NCI-H187 treated with DMSO at 0.1 percent for 48 hours (cell line): ENCODE measurements at places on chromosomes 6 and 20.

DNA sequence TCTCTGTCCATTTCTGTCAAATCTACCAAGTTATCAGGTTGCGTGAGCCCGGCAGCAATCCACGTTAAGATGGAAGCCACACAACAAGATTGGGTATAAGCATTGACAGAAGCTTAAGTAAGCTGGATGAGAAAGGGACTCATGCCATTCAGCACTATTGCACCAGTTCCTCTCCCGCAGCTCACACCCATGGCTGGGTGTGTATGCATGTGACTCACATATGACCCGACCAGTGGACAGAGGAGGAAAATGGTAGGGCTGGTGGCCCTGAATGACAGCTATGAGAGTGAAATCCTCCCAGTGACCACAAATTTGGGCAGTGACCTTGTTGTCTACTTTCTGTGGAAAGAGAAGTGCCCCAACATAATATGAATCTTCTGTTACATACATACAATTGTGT lies 113.5 kb downstream of the OTOR start:
- DNase-seq: no peak

DNA sequence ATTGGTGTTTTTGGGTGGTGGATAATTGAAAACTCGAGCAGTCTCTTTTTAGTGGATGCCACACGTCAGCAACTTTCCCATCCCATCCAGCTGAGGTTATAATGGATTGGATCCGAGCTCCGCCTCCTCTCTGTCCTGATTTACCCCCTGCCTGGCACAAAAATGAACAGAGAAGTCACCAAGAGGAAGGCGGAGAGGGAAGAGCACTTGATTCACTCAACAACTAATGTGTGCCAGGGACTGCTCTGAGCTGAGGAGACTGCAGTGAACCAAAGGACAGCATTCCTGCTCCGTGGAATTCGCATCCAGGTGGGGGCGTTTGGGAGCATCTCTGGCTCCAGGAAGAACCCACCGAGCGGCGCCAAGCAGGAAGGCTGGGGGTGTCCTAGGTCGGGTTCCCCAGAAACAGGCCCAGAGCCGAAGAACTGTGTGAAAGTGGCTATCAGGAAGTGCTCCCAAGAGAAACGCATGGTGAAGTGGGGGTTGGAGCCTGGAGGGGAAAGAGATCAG lies 95.8 kb upstream of the NAA20 start:
- no peak for DNase-seq

GRCh38 chr6:18380851-18381250 lies 6.3 kb upstream of the RNF144B start:
- no peak for DNase-seq

GRCh38 chr6:10518557-10519407 lies 2.4 kb upstream of the GCNT2 start:
- DNase-seq: no peak

DNA sequence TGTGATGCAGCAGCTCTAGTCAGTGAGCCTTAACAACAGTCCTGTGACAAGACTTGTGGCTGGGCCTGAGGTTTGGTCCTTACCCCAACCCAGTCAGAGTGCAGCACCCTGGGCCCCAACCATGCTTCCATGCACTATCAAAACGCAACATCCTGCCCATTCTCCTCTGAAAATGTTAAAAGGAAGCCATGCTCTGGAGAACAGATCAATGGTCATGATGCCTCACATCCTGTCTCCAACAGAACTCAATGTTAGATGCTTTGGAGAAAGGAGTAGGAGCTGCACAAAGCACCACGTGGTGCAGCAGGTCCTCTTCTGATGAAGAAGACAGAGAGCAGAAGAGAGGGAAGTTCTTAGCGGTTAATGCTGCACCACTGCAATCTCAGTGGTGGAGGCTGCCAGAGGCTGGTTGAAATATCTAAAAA lies 41.9 kb downstream of the TRAM2 start:
- no peak for DNase-seq

DNA sequence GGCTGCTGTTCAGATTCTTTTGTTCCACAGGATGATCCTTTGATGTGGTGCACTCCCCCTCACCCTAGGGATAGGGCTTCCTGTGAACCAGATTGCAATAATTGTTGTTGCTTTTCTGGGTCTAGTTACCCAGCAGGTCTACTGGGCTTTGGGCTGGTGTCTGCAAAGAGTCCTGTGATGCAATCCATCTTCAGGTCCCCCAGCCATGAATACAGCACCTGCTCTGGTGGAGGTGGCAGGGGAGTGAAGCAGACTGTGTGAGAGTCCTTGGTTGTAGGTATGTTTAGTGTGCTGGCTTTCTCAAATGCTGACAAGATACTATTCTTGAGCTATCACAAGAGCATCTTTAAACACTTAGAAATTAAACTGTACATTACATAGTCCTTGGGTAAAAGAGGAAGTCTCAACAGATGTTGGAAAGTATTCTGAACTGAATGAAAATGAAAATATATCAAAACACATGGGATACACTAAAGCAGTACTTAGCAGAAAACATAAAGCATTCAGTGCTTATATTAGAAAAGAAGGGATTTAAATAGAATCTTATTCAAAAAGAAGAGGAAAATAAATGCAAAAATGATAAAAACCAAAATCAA lies 49.1 kb upstream of the CCR6 start:
- DNase-seq: no peak

GRCh38 chr6:46370622-46371021 lies 120.6 kb downstream of the RCAN2 start:
- no peak for DNase-seq

DNA sequence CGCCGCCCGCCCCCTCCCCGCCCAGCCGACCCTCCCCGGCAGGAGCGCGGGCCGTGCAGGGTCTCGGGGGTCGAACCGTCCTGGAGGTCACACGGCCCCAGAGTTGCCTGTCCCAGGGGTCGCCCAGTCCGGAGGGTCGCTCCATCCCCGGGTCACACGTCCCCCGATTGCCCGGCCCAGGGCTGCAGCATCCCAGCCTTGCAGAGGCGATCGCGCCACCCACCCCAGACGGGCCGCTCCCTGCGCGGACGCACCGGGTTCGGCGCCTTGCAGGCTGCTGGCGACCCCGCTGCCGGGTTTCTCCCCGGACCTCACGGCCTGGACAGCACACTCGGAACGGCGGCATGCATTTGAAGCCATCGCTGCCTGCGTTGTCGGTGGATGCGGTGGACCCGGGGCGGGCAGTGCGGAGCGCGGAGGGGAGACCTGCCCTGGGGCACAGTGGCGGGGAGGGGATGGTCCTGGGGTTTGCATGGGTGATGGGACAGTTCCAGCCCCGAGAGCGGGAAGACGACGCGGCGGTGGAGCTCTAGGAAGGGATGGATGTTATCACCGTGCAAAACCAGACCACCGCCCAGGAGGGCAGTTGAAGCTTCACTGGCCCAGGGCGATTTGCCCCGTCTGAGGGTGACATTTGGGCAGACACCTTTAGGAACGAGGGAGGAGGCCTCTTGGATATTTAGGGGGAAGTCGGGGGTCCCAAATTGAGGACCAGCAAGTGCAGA lies 22.7 kb upstream of the FRMD1 start:
- no peak for DNase-seq

DNA sequence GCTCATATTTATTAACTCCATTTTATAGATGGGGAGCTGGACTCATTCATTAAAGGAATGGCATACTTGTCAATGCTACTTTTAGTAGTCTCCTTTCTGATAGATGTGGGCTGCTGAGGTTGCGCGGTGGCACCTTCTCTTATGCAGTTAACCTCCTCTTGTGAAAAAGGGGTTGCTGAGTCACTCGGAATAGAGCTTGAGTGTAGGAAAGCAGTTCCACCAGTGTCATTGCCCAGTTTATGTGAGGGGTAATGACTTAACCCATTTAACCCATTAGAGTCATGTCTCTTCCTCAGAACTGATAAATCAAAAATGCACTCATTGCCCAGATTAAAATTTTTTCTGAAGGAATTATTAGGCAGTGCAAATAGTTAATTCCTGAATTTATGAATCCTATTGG lies 6.3 kb downstream of the MAPK14 start:
- no peak for DNase-seq
